A549 treated with dexamethasone at 1 μM for 4 hours (cell line): ENCODE measurements at places on chromosomes 5 and 9. TPM values are rescaled to one million over a fixed set of nuclear protein-coding genes. Genes with fewer than 3 reads are reported as not detected.

SMIM33 gene
- total RNA-seq: not detected in 5 replicates

PARP8 gene
- total RNA-seq: 0.05 to 0.11 TPM (median 0.07 TPM) in 5 replicates

FAM240B gene
- total RNA-seq: not detected in 5 replicates

TTC39B gene
- 1.2 to 2.0 TPM (median 1.4 TPM) in 5 replicates for total RNA-seq

NPM1 gene
- total RNA-seq: 3,212 to 5,008 TPM (median 3,438 TPM) in 5 replicates

LECT2 gene
- not detected in 5 replicates for total RNA-seq

IL9 gene
- not detected in 5 replicates for total RNA-seq

TEX48 gene
- not detected in 5 replicates for total RNA-seq

C9orf153 gene
- 0.07 to 0.25 TPM (median 0.12 TPM) in 5 replicates for total RNA-seq
